Stimulated activated CD8-positive, alpha-beta memory T cell treated with anti-CD3 and anti-CD28 coated beads, Interleukin-15, amount 100 ng/mL, for 4 hours (primary cell): ENCODE measurements at places on chromosomes 4 and X.

- DNase-seq = no peak
Observed at GRCh38 chrX:140273921-140274320, 230.9 kb downstream of the SOX3 start.

DNA sequence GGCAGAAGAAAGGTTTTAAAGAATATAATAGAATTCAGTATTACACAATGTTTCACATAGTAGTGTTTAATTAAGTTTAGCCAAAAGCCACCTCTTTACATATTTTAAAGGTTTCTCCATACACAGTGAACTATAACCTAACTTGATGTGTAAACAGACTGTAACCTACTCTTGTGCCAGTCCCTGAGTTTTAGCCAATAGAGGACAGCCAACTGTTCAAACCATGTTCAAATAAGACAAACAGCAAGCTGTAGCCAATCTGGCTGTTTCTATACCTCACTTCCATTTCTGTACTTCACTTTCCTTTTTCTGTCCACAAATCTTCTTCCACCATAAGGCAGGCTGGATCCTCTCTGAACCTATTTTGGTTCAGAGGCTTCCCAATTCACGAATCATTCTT lies 65.2 kb downstream of the TEX13C start:
- no peak for DNase-seq

GRCh38 chr4:80062527-80062926 lies 10.5 kb downstream of the ANTXR2 start:
- DNase-seq = no peak

GRCh38 chrX:130771230-130771629 lies 131.8 kb downstream of the ENOX2 start:
- no peak for DNase-seq

- no peak for DNase-seq
Observed at GRCh38 chr4:138487230-138487629, 245.1 kb upstream of the SLC7A11 start.

DNA sequence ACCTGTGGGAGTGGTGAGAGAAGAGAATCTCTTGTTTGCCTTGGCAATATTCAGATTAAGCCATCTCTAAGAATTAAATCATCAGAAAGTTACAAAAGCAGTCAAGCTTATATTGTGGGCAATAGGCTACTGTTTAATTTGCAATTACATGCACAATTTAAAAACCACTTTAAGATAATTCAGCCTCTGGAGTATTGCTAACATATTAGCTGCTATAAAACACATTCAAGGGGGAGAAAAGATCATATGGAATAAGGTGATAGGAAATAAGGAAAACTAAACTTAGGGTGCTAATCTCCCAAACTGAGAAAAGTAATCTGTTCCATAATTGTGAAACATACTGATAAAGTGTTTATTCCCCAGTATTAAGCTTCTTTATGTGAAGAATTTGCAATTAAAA lies 103.9 kb downstream of the ARAP2 start:
- DNase-seq = no peak

- no peak for DNase-seq
Observed at GRCh38 chr4:116561768-116562167, 523.6 kb downstream of the TRAM1L1 start.
